ENCODE measurements at places on chromosomes 7 and 10.

DNA sequence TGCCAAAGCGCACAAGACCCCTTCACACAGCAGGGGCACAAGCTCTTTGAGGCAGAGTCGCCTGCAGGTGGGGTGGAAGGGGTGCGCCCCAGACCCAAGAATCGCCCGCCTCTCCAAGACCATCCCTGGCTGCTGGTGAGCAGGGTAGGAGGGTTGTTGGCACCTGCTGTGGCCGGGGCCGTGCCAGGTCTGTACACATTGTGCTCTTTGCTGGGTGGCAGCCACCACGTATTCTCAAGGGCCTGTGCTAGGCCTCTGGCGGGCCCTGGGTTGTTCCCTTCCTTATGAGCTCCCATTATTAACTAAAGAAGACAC is 84.4 kb downstream of the LHPP start:
- DNase-seq: no peak

GRCh38 chr10:102090772-102091171 is 25.6 kb downstream of the HPS6 start:
- no peak for DNase-seq

GRCh38 chr10:101063548-101064414 is 2.0 kb downstream of the KAZALD1 start:
- no peak for DNase-seq

DNA sequence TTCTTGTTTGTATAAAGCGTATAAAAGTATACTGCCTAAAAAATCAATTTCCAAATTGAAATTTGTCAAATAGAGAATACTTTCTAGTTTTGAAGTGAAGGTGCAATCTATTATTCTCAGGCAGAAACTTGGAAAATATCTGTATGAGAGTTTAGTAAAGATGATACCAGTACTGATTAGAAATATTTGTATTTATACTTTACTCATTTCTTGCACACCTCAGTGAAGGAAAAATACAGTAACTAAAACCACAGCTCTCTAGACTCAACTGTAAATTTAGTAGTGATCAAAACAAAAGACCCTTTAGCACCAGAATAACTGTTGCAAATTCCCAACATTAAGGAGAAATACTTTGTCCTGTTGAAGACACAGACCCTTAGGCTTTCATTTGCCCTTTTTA is 71.3 kb upstream of the CYP26C1 start:
- DNase-seq: no peak

GRCh38 chr7:17844022-17844421 is 96.3 kb downstream of the SNX13 start:
- no peak for DNase-seq

DNA sequence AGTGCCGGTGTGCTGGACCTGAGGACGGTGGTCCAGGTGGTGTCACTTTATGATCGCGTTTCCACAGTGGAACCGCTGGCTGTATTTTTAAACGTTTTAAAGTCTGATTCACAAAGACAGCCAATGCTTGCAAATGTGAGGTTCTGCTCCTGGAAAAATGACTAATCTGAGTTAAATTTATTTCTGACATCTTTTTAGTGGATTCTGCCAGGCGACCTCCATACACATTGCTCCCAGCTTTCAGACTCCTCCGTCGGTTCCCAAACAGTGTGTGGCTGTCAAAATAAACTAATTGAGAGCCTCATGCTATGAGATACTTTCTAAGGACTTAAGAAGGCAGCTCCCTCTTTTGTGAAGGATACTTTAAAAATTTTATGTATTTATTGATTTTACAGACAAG is 12.7 kb upstream of the TTYH3 start:
- no peak for DNase-seq

- DNase-seq: peak; percentile 16
Measured at GRCh38 chr7:74606101-74606908, 51.2 kb upstream of the GTF2I start.

- no peak for DNase-seq
Measured at GRCh38 chr10:11488126-11488525, 123.3 kb downstream of the USP6NL start.

- no peak for DNase-seq
Measured at GRCh38 chr10:132836248-132836831, 50.4 kb upstream of the NKX6-2 start.

- no peak for DNase-seq
Measured at GRCh38 chr10:65273115-65273514, 1652.7 kb upstream of the LRRTM3 start.

DNA sequence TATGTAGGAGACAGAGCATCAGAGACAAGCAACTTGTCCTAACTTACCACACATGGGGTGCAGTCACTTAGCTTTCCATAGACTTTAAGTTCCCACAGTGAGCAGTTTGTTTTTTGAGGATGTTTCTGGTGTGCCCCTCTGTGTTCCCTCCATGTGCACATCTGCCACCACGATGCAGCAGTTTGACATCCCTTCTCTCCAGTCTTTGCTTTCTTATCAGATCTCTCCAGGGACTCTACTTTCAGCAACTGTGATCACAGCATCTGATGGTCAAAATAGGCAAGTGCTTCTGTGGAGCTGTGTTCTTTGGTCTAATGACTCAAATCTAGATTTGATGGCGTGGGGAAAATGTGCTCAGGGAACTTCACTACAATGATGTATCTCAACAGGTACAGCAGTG is 96.5 kb upstream of the NAMPT start:
- DNase-seq: no peak

- DNase-seq: no peak
Measured at GRCh38 chr10:101286248-101287046, 57.2 kb upstream of the LBX1 start.

DNA sequence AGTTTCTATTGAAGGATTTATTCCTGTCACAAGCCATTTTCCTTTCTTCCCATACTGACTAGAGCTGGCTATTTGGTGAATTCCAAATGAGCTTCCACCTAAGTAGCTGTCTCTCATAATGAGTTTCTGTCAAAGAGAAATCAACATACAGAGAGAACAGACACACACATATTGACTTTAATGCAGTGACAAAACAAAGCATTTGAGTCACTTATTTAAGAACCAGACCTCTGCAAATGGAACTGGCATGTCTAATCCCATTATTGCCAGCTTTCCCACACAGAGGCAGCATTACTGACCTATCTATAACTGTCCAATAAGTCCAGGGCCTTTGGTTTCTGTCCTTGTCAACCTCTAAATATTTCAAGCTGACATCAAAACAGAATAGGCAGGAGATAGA is 179.3 kb upstream of the CSTF2T start:
- DNase-seq: no peak

- DNase-seq: no peak
Measured at GRCh38 chr10:13707156-13707881, 120.6 kb downstream of the PRPF18 start.

GRCh38 chr10:58782876-58783851 is 270.5 kb downstream of the BICC1 start:
- no peak for DNase-seq

- DNase-seq: peak; percentile 28
Measured at GRCh38 chr10:129030996-129031843, 435.8 kb upstream of the MGMT start.

GRCh38 chr10:106508950-106509349 is 655.6 kb downstream of the SORCS1 start:
- DNase-seq: no peak

DNA sequence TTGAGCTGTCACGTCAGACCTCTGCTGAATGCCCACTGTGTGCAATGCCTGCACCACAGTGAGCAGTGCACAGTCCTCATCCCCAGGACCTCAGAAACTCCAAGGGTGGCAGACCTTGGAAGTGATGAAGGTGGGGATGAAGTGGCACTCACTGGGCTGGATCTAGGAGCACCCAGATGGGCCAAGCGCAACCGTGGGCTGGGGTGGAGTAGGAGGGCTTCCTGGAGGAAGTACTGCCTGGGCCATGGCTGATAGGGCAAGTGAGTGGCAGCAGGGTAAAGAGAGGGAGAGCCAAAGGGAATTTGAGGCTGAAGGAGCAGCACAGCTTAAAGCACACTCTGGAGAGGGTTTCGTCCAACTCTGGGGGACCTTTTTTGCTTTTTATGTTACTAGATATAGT is 52.3 kb downstream of the RBM20 start:
- DNase-seq: no peak

DNA sequence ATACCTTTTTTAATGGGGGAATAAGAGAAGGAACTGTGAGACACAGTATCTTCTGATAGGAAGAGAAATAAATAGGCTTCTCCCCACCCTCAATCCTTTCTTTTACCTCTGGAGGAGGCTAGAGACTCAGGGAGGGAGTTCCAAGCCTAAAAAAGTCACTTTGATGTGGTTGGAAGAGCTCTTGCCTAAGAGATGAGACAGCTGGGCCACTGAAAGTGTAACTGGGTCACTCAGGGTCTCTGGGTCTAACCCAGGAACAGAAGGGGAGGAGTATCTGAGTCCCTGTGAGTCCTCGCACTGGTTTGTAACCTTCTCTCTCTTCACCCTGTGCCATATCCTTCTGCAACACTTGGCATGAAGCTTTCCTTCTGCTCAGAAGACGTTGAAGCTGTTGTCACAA is 222.9 kb upstream of the AGK start:
- no peak for DNase-seq

GRCh38 chr7:90706072-90706716 is 110.1 kb downstream of the CDK14 start:
- DNase-seq: no peak

DNA sequence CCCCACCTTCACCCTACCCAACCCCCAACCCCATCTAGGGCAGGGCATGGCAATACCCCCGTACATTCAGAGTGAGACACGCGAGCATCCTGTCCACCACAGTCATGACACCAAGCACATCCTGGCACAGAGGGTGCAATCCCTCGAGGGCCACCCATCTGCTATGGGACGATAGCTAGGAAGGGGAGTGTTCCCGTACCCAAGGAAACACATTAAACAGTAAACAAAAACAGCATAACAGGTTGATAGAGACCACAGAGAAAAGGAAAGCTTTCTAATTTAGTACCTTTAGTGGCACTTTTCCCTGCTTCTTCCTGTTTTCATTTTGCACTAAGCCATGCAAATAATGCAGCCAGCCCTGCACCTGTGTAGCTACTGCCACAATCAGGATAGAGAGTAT is 2.3 kb upstream of the SMKR1 start:
- no peak for DNase-seq

DNA sequence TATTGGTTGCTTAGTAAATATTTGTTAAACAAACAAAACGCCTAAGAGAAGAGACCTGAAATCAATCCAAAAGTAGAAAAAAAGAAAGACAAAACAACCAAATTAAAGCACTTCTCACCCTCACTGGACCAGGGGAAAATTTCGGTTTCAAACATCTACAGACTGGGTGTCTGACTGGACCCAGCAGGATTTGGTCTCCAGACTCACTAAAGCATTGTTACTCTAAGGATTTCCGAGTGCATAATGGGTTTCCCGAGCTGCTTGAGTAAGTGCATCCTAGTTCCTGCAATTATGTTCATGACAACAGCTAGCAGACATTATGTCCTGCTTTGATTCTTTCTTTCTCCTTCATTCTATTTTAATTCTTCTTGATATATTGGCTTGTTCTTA is 51.8 kb upstream of the FAM3C start:
- no peak for DNase-seq

- no peak for DNase-seq
Measured at GRCh38 chr7:368651-369475, 78.9 kb downstream of the FOXL3 start.

DNA sequence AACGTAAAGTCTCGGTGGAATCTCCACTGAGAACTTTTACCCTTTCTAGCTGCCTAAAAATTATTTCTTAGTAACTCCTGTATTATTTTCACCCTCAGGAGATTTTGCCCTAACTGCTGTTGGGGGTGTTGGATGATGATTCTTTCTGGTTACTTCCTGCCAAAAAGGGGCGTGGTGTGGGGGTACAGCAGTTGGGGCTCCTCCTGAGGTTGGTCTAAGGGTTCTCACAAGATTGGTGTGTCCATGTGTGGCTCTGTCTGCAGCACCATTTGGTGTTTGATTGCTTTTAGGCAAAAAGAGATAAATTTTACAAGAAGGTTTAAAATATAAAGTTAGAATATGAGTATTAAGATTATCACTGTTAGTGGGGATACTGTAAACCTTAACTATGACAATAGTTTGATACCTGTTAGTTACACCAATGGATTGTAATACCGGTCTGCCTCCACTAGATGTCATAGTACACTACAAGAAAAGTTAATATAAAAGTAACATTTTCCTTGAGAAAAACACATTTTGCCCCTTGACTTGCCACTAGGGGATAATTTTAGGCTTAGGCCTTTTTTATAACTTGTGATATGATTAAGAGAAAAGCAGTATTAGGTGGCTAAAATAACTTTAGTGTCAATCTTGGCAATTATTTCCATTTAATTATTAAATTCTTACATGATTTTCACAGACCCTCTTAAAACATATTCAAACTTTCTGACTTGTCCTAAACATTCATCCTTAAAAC is 928.7 kb downstream of the IPMK start:
- no peak for DNase-seq

- no peak for DNase-seq
Measured at GRCh38 chr10:131638049-131638879, 262.5 kb upstream of the PPP2R2D start.

- DNase-seq: no peak
Measured at GRCh38 chr7:121394709-121395140, 1.4 kb downstream of the FAM3C start.

GRCh38 chr10:98339799-98340198 is 71.8 kb upstream of the LOXL4 start:
- no peak for DNase-seq

DNA sequence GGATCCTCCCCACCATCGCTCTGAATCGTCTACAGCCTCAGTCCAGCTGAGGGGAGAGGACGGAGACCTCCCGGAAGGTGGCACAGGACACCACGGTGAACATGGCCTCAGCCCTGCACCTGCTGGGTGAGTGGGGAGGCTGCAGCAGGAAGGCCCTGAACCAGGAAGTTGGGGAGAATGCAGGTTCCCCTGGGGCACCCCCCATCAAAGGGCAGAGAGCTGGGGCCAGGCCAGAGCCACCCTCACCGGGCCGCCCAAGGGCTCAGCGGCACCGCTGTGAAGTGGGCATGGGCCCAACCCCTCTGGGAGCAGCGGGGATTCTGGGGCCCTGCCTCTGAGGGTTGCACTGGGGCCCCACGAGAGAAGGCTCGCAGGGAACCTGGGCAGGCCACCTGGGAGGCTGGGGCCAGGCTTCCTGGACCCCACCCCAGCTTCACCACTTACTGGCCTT is 98.7 kb downstream of the MICALL2 start:
- DNase-seq: no peak

GRCh38 chr10:77936697-77937567 is 10.4 kb upstream of the DLG5 start:
- DNase-seq: no peak

GRCh38 chr7:4800926-4801838 is 25.8 kb downstream of the AP5Z1 start:
- no peak for DNase-seq

All from stimulated activated CD4-positive, alpha-beta T cell treated with anti-CD3 and anti-CD28 coated beads, Interleukin-1b, Interleukin-23, amount 100 ng/mL, for 24 hours (primary cell).